ENCODE measurements at places on chromosomes 3 and 15. TPM values are rescaled to one million over a fixed set of nuclear protein-coding genes. Genes with fewer than 3 reads are reported as not detected.

Gene USP3
- total RNA-seq = 36.6 TPM

Gene ARRDC4
- 49.5 TPM for total RNA-seq

Gene COX5A
- 105 TPM for total RNA-seq

Gene CCDC39
- not detected for total RNA-seq

Gene ABI3BP
- total RNA-seq = 109 TPM

Gene WDR48
- total RNA-seq = 43.3 TPM

Gene CSPG4
- total RNA-seq = 136 TPM

Gene SLC6A6
- total RNA-seq = 19.8 TPM

Gene PP2D1
- total RNA-seq = not detected

Gene HHLA2
- not detected for total RNA-seq

Gene MEX3B
- 4.4 TPM for total RNA-seq

Data from gastroesophageal sphincter (tissue), 4 donors.